ENCODE measurements at places on chromosomes 5 and 9.

DNA sequence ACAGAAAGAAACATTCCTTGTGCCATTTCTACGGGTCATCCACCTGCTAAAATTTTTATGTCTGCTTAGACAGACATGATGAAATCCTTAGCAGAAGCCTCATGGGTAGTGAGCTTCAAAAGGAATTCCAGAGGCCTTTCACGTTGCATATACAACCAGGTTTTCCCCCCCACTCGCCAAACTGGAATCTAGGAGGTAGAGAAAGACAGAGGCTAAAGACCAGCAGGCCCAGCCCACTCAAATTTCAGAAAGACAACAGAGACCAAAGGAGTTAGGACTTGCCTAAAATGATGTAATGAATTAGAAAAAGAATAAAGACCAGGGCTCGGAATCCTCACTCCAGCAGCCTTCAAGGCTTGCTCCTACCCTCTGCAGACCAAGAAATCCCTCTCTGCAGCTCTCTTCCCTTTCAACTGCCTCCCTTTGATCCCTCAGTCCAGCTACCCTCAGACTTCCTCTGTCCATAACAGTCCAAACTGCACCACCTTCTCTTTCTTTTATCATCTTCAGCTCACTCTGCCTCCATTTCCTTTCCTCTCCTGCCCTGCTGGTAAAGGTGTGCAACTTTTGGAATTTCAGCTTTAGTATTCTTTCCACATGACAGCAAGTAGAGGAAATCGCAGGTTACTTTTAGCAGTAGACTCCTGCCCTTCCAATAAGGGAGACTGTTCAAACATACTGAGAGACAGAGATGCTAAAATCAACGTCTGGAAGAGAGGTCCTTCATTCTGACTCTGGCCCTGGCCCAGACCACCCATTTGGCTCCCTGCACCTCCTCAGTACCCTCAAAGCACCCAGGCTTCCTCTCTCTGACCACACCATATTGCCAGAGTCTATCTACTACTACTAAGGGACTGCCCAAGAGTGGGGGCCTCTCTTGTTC lies 8.9 kb downstream of the B4GALT1 start:
- H3K27ac ChIP-seq: peak overlapping the region; percentile 70
- peaks cover 55% of the 10 kb centered on the region for H3K4me1 ChIP-seq
- H3K27me3 ChIP-seq: no peaks in the 10 kb centered on the region
- no peak for DNase-seq
- no peak overlapping the region for H3K4me3 ChIP-seq
- H3K36me3 ChIP-seq: peaks cover 3% of the 10 kb centered on the region

DNA sequence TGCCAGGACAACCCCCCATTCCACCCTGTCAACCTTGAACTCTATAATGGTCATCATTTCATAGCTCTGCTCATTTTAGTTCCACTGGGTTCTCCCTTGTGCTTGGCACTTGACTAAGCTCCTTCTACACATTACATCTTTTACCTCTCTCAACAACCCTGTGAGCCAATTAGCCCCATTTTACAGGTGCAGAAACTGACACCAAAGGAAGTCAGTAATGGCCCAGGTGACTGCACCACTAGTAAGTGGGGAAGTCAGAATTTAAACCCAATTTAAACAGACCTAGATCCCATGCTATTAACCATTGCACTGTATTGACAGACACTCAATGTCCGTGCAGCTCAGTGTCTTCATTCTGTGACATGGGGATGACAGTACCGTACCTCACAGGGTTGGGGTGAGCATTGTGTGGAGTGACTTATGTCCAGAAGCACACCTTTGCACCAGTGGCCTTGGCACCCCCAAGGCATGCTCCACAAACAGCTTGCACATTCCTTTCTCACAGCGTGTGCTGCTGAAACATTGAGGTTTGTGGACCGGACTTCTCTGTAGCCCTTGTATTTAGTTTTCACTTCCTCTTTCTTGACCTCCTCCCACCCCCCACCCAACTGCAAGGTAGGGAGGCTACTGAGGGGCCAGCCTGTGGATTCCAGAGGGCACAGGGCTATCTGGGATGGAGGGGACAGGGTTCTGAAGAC lies 23.1 kb downstream of the IRF1 start:
- no peaks in the 10 kb centered on the region for H3K36me3 ChIP-seq
- H3K4me1 ChIP-seq: peaks cover 6% of the 10 kb centered on the region
- H3K4me3 ChIP-seq: no peak overlapping the region
- no peak for DNase-seq
- no peak overlapping the region for H3K27ac ChIP-seq
- H3K27me3 ChIP-seq: peaks cover 5% of the 10 kb centered on the region

- no peaks in the 10 kb centered on the region for H3K27me3 ChIP-seq
- no peak for DNase-seq
- H3K4me1 ChIP-seq: no peaks in the 10 kb centered on the region
- H3K4me3 ChIP-seq: no peak overlapping the region
- H3K27ac ChIP-seq: no peak overlapping the region
Observed at GRCh38 chr9:70987986-70988385, 133.4 kb downstream of the TRPM3 start.

DNA sequence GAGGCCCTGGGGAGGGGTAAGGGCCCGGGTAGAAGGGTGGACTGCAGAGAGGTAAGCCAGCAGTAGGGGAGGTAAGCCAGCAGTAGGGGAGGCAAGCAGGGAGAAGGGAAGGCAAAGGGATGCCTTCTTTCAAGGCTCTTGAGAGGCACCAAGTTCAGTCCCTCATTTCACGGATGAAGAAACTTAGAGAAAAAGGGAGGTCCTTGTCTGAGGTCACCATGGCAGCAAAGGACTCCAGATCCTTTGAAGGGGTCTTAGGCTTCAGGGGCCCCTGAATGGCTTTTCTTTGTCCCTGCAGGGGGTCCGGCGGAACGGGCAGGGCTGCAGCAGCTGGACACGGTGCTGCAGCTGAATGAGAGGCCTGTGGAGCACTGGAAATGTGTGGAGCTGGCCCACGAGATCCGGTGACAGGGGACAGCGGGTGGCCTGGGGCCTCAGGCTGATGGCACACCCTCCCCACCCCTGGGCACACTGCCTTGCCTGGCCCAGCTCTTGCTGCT lies 42.6 kb downstream of the RGS3 start:
- peaks cover 5% of the 10 kb centered on the region for H3K4me1 ChIP-seq
- H3K27ac ChIP-seq: no peak overlapping the region
- no peaks in the 10 kb centered on the region for H3K27me3 ChIP-seq

GRCh38 chr5:113068559-113068958 lies 92.0 kb downstream of the DCP2 start:
- H3K36me3 ChIP-seq: peaks cover 2% of the 10 kb centered on the region
- no peak for DNase-seq

DNA sequence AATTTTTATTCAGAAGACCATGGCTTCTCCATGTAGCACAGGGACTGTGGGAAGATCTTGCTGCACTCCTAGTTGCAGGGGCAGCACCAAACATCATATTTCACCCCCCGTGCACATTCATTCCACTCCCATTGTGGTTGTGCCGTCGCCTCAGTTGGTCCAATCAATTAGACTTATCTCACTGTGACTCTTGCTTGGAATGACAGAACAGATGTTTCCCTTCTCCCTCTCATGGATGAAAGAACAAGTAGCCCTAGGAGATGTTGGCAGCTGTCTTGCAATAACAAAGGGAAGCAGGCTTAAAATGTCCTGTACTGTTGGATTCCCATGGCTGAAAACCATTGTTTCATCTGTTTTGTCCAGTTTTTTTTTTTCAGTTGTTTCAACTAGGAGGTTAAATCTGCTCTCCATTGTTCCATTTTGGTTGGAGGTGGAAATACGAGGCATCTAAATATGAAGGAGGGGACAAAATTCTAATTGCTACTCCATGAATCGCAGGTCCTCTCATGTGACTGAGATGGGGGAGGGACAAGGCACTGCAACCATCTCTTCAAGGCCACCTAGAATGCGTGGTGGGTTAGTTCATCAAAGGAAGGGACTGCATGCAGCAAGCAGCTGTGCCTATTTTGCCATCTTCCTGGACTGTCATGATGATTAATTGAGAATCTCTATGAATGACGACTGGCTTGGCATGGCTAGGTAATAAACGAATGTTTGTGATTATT lies 214.4 kb downstream of the NSG2 start:
- no peak overlapping the region for H3K27ac ChIP-seq
- peaks cover 10% of the 10 kb centered on the region for H3K27me3 ChIP-seq
- H3K36me3 ChIP-seq: no peaks in the 10 kb centered on the region

GRCh38 chr9:16828340-16829281 lies 41.9 kb downstream of the BNC2 start:
- peak; percentile 10 for DNase-seq
- H3K4me3 ChIP-seq: peak overlapping the region; percentile 10
- H3K27ac ChIP-seq: peak overlapping the region; percentile 13
- H3K27me3 ChIP-seq: peaks cover 27% of the 10 kb centered on the region

GRCh38 chr5:132767150-132767549 lies 9.9 kb downstream of the SEPTIN8 start:
- H3K36me3 ChIP-seq: peaks cover 9% of the 10 kb centered on the region
- peaks cover 1% of the 10 kb centered on the region for H3K4me1 ChIP-seq
- H3K27ac ChIP-seq: peak overlapping the region; percentile 42
- H3K4me3 ChIP-seq: no peak overlapping the region

DNA sequence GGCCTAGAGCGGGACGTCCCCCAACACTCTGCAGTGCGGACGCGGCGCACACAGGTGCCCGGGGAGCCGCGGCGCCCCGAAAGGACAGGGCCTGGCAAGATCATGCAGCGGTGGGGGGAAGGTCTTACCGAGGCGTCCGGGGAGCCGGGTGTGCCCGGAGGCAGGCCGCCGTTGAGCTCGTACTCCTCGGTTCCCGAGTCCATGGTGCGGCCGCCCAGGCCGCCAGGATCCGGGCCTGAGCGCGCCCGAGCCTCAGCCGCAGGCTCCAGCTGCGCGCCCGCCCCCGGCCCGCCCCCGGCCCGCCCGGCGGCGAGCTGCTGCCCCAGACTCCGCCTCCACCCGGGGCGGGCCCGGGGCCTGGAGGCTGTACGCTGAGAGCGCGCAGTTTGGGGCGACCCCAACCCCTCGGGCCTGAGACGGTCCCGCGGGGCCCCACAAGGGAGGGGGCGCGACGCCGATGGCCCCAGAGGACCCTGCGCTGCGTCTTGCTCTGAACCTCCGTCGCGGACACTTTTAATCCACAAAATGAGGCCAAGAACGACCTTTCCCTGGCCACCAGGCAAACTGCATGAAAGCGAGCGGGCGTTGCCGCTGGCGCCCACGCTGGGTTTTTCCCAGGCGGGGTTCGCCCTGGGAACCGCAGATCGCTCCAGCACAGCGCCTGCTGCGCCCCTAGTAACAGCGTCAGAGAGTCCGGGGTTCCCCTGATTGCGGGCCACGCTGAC lies at the start of gene NINJ1:
Gene NINJ1 (minus strand): TSS at position 237 of the 725 bp plus-strand sequence. CDS start 34 bp downstream, at position 203.
- no peaks in the 10 kb centered on the region for H3K36me3 ChIP-seq
- peak; percentile 49 for DNase-seq
- H3K27me3 ChIP-seq: peaks cover 2% of the 10 kb centered on the region
- H3K27ac ChIP-seq: peak within 1 kb of the TSS; percentile 97

GRCh38 chr5:137105351-137106035 lies 393.6 kb downstream of the SPOCK1 start:
- H3K4me3 ChIP-seq: no peak overlapping the region
- peaks cover 22% of the 10 kb centered on the region for H3K27me3 ChIP-seq
- H3K36me3 ChIP-seq: no peaks in the 10 kb centered on the region
- no peak for DNase-seq

DNA sequence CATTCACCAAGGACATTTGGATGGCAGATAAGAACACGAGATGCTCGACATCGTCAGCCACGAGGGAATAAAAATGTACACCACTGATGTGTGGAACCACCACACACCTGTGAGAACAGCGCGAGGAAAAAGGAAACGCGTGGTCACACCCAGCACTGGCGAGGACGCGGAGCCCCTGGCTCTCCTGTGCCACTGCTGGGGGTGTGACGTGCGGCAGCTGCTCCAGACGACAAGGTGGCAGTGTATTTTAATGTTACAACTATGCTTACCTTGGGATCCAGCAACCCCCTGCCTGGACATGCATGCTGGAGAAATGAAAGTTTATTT lies 13.6 kb upstream of the CEP72 start:
- peaks cover 22% of the 10 kb centered on the region for H3K4me1 ChIP-seq
- H3K4me3 ChIP-seq: no peak overlapping the region
- no peak overlapping the region for H3K27ac ChIP-seq
- H3K27me3 ChIP-seq: peaks cover 47% of the 10 kb centered on the region
- no peak for DNase-seq
- H3K36me3 ChIP-seq: peaks cover 1% of the 10 kb centered on the region

DNA sequence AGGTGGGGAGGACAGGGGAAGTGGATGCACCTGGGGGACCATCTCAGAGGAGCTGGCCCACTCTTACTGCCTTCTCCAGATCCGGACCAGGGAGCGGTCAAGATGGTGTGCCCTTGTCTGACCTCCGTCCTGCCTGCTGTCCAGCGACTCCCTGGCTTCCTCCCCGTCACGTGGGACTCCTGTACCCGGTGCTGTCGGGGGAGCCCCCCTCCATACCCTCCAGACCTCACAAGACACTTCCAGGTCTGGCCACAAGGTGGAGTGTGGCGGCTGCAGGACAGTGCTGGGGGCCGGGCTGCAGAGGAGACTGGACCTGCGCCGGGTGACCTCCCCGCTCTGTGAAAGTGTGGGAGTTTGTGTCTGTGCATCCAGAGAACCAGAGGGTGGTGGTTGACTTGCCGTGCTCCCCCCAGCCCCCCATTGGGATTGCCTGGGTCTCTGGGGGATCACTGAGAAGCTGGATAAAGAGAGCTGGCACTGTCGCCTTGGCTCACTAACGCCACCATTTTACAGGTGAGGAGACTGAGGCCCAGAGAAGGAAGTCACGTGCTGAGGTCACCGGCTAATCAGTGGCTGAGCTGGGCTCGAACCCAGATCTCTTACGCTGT lies 1.9 kb upstream of the CRB2 start:
- peak; percentile 73 for DNase-seq
- H3K27ac ChIP-seq: peak overlapping the region; percentile 5
- H3K36me3 ChIP-seq: no peaks in the 10 kb centered on the region
- H3K4me3 ChIP-seq: no peak overlapping the region
- H3K27me3 ChIP-seq: peaks cover 38% of the 10 kb centered on the region

DNA sequence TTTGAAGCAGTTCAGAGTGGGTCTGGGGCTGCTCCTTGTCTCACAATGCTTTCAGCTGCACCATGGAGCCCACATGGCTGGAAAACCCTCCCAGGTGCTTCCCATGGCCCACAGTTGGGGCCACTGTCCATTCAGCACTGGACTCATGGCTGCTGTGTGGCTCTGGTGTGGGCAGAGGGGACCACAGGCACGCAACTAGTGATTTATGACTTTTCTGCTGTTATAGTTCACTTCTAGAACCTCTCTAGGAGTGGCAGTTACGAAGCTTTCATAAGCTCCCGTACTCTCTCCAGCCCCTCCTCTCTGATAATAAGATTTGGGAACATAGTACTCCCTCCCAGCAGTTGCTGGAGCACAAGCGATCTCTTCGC lies 29.0 kb downstream of the GLRA1 start:
- no peak overlapping the region for H3K27ac ChIP-seq
- H3K4me3 ChIP-seq: no peak overlapping the region
- no peaks in the 10 kb centered on the region for H3K36me3 ChIP-seq

- H3K4me1 ChIP-seq: no peaks in the 10 kb centered on the region
- DNase-seq: no peak
- H3K27me3 ChIP-seq: no peaks in the 10 kb centered on the region
- no peak overlapping the region for H3K27ac ChIP-seq
Observed at GRCh38 chr5:61114441-61114840, 47.8 kb downstream of the SMIM15 start.
